ENCODE measurements at places on chromosomes 2 and 18.

GRCh38 chr2:234265206-234265605 is 214.7 kb downstream of the SPP2 start:
- DNase-seq: no peak

- DNase-seq: no peak
These were observed 161.1 kb downstream of the GFPT1 start for GRCh38 chr2:69225933-69226332.

DNA sequence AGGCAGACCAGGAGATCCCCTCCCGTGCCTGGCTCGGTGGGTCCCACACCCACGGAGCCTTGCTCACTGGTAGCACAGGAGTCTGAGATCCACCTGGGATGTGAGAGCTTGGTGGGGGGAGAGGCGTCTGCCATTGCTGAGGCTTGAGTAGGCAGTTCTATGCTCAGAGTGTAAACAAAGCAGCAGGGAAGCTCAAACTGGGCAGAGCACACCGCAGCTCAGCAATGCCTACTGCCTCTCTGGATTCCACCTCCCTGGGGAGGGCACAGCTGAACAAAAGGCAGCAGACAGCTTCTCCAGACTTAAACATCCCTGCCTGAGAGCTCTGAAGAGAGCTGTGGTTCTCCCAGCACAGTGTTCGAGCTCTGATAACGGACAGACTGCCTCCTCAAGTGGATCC is 85.1 kb downstream of the UGP2 start:
- DNase-seq: no peak

DNA sequence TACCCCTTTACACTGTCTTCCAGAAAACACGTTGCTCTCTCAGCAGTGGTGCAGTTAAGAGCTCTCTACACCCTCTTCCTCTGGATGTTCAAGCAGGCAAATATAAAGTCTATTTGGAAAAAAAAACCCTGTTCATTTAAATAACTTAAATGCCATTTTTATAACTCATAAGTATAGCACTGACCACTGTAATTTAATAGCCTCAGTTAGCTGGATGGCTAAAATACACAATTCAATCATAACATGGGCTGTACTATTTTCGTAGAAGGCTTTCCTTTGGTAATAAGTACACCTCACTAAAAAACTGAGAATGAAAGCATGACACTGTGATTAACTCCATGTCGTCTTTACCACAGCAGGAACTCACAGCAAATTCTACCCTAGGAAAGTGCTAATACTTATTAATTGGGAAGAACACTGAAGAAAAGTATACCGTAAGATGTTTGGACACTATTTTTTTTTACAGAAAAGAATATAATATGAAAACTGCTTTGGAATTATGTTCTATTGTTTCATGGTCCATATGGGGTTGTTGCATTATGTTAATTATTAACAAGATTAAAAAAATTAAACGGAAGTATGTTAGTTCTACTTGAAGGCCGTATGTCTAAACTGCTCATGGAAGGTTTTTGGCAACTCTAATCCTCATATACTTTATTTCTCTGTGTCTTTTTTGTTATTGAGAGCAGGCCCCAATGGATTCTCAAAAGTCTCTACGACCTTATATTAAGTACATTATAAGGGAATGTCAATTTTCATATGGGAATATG is 269.1 kb downstream of the ZNF385B start:
- DNase-seq: no peak

- DNase-seq: no peak
These were observed 493.7 kb upstream of the TNP1 start for GRCh38 chr2:217353591-217353990.

- no peak for DNase-seq
These were observed 33.5 kb downstream of the DAPL1 start for GRCh38 chr2:158828378-158829164.

DNA sequence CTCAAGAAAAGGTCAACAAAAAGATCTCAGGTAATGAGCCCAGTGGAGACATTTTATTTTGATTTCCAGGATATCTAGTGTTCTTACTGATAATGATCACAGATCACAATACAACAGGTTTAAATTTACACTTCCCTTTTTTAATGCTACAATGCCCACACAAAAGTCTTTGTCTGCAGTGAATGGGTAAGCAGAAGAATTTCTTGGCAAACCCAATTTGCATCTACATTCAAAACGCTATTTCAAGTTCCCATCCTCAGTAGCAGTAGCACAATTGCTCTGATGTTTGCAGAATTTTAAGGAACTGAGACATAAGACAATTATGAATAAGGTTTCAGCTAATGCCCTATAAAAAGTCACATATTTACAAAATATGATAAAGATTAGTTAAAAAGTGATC is 929.4 kb upstream of the PIK3C3 start:
- DNase-seq: no peak

DNA sequence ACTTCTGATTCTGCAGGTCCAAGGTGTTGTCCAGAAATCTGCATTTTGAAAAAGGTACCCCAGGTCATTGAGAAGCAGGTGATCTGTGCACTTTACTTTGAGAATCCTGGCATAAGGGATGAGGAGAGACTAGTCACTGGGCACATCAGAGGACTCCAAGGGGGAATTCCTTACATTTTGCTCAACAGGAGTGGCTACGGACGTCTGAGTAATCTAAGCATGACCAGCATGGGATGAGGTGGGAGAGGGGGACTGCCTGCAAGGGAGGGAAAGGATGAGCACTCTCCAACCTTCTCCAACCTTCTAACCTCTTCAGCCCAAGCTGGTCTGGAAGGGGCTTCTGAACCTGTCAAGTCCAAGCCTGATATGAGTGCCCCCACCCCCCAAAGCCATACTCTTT is 55.5 kb downstream of the MARCHF4 start:
- DNase-seq: no peak

DNA sequence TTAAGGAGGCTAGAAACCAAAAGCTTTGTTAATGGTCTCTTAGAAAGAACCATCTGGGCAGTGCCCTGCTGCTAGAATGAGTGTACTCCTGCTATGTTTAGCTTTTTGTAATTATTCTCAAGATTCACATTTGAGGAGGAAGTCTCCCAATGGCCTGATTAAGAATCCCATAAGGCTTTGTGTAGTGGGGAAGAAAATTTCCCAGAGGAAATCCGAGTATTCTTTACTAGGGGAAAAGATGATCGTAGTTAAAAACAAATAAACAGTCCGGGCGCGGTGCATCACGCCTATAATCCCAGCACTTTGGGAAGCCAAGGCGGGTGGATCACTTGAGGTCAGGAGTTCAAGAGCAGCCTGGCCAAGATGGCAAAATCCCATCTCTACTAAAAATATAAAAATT is 117.9 kb downstream of the PTRHD1 start:
- DNase-seq: no peak

DNA sequence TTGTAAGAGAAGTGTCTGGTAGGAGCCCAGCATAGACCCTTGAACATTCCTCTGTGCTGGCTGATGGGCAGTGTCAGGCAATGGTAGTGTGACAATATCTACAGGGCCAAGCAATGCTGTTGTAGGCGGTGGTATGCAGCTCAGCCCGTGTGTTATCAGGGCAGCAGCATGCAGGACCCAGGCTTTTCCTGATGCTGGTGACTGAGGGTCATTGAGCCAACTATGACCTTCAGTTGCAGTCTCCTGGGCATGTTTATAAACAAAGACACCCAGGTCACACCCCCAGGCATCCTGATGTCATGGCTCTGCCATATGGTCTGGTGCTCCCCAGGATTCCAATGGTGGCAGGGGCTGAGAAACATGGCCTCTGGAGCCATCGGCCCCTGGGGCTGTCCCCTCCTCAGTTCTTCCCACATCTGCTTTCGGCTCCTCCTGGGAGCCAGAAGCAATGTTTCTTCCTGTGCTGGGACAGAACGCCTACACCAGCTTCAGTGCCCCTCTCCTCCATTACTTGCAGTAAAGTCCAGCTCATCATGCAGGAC is 518.0 kb upstream of the HS6ST1 start:
- no peak for DNase-seq

GRCh38 chr2:62506421-62506750 is 391 bp upstream of the TMEM17 start:
- DNase-seq: no peak

DNA sequence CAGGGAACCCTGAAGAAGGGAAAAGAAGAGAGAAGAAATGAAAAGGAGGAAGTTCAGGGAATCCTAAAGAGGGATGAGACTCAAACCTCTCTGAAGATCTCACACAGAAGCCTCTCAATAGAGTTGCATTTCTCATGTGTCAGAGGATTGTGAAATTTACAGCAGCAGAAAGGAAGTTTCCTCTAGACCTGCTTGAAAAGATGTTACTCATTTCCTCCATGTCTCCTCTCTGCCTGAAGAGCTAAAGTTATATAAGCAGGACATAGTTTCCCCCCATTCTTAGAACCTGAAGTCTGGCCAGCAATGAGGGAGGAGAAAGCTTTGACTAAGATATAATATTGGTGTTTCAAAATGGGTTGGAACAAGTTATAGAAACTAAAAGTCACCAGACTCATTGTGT is 1155.6 kb downstream of the LRP1B start:
- DNase-seq: no peak

- no peak for DNase-seq
These were observed 9.6 kb downstream of the CACNB4 start for GRCh38 chr2:152089238-152089637.

DNA sequence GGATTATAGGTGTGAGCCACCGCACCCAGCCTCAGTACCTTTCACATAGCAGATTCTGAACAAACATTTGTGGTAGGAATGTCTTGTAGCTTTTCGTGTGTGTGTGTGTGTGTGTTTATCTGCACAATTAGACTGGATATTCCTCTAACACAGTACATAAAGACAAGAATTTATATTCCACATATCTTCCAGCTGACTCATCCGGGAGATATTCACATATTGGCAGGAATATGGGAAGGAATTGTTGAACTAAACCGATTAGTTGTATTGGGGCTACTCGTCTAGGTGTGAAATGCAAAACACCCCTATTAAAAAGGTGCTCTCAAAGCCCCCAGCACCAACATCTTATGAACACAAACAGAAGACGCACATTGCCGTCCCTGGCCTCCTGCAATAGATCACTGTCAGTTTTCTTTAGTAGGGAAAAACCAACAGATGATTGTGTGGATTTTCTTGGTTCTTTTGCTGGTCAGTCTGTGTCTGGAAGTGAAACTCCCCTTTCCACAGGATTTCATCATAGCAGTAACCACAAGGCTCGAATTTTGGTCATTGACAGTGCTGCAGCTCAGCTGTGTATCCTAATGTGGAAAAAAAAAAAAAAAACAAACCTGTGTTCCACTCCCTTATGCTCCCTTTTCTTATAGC is 208.5 kb upstream of the ACVR2A start:
- no peak for DNase-seq

DNA sequence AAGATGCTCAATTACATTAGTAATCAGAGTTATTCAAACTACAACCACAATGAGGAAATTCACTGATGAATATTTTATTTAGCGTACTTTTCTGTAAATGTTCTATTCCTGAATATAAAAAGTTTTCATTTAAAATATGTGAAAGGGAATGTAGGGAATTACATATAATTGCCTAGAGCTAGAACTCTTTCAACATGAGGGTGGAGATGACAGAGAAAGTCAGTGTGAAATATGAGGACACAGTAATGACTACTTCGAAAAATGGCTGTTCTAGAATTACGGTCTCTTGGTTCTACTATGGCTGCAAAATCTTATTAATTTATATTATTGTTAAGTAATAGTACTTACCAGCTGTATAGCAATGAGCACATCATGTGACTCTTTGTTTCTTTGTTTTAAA is 1647.4 kb upstream of the PIK3C3 start:
- no peak for DNase-seq

DNA sequence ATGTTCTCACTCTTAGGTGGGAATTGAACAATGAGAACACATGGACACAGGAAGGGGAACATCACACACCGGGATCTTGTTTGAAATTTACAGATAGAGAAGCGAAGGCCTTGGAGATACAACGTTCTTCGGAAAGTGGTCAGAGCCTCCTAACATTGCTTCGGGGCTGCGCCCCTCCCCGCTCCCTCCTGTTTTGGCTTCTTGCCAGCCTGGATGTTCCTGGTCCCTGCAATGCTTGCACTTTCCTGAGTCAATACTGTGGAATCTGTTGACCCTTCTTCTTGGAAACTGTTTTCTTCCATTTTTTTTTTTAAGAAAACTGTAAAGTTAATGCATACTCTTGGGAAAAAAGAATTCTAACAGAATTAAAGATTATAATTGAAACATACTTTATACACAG is 360.8 kb downstream of the SOCS6 start:
- no peak for DNase-seq

GRCh38 chr2:234179031-234179363 is 128.5 kb downstream of the SPP2 start:
- DNase-seq: no peak

DNA sequence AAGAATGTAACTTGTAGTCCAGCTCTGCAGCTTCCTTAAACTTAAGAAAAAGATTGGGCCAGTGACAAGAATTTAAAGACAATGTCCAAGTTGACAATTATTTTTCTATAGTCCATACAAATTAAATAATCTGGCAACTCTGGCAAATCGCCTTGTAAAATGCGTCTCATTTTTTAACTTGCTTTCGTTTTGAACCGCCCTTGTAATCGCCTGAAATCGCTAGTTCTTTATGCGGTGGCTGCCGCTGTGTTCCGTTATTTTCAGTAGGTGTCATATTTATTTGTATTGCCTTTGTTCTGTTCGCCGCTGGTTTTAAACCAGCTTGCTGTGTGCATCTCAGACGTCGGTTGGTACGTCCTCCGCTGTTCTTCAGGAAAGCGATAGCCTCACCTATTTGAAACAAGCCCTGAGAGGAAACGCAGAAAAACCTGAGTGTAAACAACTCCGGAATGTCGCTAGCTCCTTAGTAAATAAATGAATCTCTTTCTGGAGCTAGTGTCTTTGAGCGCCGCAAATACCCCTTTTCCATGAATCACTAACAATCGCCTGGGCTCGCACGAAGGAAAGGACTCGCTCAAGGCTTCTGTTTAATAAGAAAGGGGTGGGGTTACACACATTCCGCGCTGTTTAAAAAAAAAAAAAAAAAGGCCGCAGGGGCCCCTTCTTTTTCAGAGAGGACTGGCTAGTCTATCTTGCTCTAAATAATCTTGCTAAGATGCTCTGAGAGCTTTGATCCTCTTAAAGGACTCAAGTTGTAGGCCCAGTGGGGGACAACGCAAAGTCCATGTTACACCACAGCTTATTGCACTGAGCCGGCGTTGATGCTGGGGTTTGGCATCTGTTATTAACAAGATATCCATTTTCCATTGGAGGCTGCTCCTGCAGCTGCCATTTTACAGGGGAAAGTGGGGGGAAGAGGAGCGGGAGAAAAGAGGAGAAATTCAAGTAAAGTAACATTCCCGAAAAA is 3.0 kb downstream of the HOXD8 start:
- DNase-seq: no peak

- no peak for DNase-seq
These were observed 395.4 kb upstream of the ACVR2A start for GRCh38 chr2:147449323-147449991.

DNA sequence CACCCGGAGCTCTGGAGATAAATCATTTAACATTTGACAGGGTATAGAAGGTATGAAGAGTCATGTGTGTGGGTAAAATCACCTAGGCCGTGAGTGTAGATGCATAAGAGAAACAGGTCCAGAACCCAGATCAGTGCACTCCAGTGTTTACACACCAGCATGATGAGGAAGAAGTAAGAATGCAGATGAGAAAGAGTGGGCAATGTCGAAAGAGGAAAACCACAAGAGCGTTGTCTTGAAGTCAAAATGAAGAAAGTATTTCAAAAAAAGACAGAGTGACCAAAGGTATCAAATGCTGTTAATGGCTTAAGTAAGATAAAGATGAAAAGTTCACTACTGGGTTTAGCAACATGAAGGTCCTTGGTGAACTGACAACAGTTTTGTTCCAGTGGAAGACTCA is 32.0 kb upstream of the PLB1 start:
- DNase-seq: no peak

Measured in GM12891 (cell line).